ENCODE measurements at places on chromosomes 6 and 20. TPM values are rescaled to one million over a fixed set of nuclear protein-coding genes. Genes with fewer than 3 reads are reported as not detected.

The ASCC3 gene
- total RNA-seq, result 46.9 TPM

The ADGRF5 gene
- total RNA-seq, result 0.18 TPM

The PRICKLE4 gene
- 1.6 TPM for total RNA-seq

DNA sequence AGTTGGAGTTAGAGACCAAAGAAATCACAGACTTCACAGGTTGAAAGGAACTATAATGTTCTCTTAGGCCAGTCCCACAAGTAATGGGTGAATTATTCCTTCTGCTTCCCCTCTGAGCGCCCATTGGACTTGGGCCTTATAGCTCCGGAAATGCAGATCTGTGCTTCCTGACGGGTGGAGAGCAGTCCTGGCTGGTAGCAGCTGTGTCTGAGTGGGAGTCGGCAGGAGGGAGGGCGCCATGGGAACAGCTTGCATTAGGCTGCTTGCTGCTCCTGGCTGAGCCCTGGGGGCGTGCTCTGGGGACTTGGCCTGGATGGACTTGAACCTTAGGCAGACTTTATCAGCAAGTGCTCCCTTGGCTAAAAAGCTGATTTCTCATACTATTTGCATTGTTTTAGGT, 18.4 kb upstream of the NUP153 start:
- H3K4me1 ChIP-seq, result no peaks in the 10 kb centered on the region
- no peak overlapping the region for H3K4me3 ChIP-seq
- H3K36me3 ChIP-seq, result no peaks in the 10 kb centered on the region
- no peak overlapping the region for H3K27ac ChIP-seq
- DNase-seq, result no peak
- no peaks in the 10 kb centered on the region for H3K27me3 ChIP-seq

DNA sequence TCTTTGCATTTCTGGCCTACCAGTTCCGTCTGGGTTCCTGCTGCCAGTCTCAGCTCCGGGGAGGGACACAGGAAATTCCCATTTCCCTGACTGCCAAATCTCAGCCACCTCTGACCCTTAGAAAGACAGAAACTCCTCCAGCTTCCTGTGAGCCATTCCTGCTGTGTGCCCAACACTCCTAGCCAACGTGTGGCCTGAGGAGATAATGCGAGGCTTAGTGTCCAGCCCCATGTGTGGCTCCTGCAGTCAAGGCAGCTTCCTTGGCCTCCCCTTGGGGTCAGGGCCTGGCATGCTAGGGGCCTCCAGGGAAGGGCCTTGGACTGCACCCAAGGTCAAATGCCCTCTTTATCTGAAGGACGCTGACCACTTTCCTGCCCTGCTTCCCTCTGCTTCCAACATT, 45.1 kb downstream of the MAFB start:
- H3K27me3 ChIP-seq, result no peaks in the 10 kb centered on the region
- no peaks in the 10 kb centered on the region for H3K36me3 ChIP-seq
- H3K4me1 ChIP-seq, result no peaks in the 10 kb centered on the region

- peak overlapping the region; percentile 72 for H3K4me3 ChIP-seq
- no peaks in the 10 kb centered on the region for H3K27me3 ChIP-seq
- DNase-seq, result no peak
- peak overlapping the region; percentile 76 for H3K27ac ChIP-seq
Observed at GRCh38 chr20:44650771-44651433, 597 bp downstream of the ADA start.

- no peaks in the 10 kb centered on the region for H3K4me1 ChIP-seq
- no peaks in the 10 kb centered on the region for H3K27me3 ChIP-seq
- H3K4me3 ChIP-seq, result no peak overlapping the region
- H3K27ac ChIP-seq, result no peak overlapping the region
Observed at GRCh38 chr6:168735268-168735949, 294.4 kb downstream of the SMOC2 start.

DNA sequence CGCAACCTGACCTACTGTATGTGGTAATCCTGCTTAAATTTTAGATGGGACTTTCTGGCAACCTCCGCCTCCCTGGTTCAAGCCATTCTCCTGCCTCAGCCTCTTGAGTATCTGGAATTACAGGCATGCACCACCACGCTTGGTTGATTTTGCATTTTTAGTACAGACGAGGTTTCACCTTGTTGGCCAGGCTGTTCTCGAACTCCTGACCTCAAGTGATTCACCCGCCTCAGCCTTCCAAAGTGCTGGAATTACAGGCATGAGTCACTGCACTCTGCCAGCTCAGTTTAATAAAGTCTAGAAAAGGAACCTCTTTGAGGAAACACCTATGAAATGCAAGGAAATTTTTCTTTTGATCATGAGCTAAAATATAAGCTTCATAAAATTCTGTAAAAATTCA, 9.0 kb upstream of the PLCB4 start:
- no peak for DNase-seq
- no peaks in the 10 kb centered on the region for H3K36me3 ChIP-seq
- H3K27ac ChIP-seq, result no peak overlapping the region
- H3K4me1 ChIP-seq, result no peaks in the 10 kb centered on the region

DNA sequence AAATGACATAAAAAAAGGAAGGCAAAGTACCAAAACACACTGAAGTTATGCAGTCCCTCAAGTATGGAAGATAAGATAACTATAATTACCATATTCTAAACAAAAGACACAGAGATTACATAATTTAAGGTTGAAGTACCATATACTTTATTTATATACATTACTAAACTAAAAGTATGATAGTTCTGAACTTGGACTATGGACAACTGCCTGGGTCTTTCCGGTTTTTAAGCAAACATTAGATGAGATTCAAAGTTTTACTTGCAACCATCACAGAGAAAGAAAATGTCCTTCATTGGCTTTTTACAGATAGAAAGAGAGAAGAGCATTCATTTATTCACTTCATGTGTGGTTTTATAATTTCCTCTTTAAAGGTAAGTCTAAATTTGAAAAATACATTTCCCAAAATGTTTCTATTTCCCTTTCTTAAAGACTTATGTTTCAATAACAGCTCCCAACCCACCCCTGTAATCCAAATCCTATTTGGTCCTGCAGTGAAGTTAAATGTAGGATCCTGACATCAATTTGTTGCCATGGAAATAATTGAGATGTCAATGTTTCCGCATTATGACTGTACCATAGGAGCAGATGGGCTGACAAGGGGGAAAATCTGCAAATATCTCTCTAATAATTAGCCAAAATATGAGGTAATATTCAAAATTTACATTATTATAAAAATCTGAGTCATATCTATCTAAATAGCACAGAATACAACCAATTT, 63.7 kb downstream of the PTPRK start:
- no peak overlapping the region for H3K4me3 ChIP-seq
- no peak overlapping the region for H3K27ac ChIP-seq
- no peak for DNase-seq
- H3K27me3 ChIP-seq, result no peaks in the 10 kb centered on the region

GRCh38 chr20:62782893-62783278, 13.4 kb upstream of the MRGBP start:
- H3K27me3 ChIP-seq, result no peaks in the 10 kb centered on the region
- DNase-seq, result no peak
- H3K27ac ChIP-seq, result no peak overlapping the region
- H3K36me3 ChIP-seq, result no peaks in the 10 kb centered on the region
- no peak overlapping the region for H3K4me3 ChIP-seq

DNA sequence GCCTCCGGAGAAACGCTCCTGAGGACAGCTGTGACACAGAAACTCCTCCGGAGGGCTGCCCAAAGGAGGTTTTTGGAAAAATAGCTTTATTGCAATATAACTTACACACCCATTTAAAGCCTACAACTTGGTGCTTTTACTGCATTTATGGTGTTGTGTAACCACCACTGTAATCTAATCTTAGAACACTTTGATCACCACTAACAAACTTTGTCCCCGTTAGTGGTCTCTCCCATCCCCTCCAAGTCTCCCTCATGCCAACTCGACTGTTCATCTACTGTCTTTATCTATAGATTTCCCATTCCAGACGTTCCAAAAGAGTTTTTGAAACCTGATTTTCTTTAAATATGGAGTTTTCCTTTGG, 62.8 kb downstream of the SYNJ2 start:
- no peak for DNase-seq
- H3K27me3 ChIP-seq, result no peaks in the 10 kb centered on the region
- H3K4me1 ChIP-seq, result peaks cover 92% of the 10 kb centered on the region
- H3K36me3 ChIP-seq, result no peaks in the 10 kb centered on the region

- H3K36me3 ChIP-seq, result no peaks in the 10 kb centered on the region
- H3K27me3 ChIP-seq, result no peaks in the 10 kb centered on the region
- H3K4me1 ChIP-seq, result no peaks in the 10 kb centered on the region
- no peak for DNase-seq
- H3K27ac ChIP-seq, result no peak overlapping the region
Observed at GRCh38 chr6:26445934-26446667, 5.8 kb downstream of the BTN3A3 start.

- no peaks in the 10 kb centered on the region for H3K27me3 ChIP-seq
- H3K36me3 ChIP-seq, result no peaks in the 10 kb centered on the region
- H3K27ac ChIP-seq, result no peak overlapping the region
- no peaks in the 10 kb centered on the region for H3K4me1 ChIP-seq
- no peak overlapping the region for H3K4me3 ChIP-seq
- no peak for DNase-seq
Observed at GRCh38 chr6:156164701-156165452, 612.3 kb upstream of the ARID1B start.

DNA sequence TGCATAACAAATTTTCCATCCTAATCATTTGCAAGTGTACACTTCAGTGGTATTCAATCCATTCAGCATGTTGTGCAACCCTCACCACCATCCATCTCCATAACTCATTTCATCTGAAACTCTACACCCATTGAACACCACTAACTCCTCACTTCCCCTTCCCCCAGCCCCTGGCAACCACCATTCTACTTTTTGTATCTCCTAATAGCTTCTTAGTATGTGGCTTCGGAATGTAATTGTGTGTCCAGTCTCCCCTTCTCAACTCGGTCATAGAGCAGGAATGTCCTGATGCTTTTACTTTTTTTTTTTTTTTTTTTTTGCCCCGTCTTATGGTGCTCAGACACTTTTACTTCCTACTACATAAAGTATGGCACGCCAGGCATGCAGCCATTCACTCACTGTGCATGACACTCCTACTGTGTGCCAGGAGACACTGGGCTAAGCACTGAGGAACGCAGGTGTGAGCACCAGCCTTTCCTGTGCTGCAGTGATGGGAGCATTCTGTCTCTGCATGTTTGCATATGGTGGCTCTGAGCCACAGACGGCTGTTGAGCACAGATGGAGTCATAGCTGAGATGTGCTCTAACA, 15.3 kb downstream of the HCK start:
- H3K4me1 ChIP-seq, result no peaks in the 10 kb centered on the region
- no peak overlapping the region for H3K27ac ChIP-seq
- no peak for DNase-seq
- H3K27me3 ChIP-seq, result peaks cover 8% of the 10 kb centered on the region
- H3K4me3 ChIP-seq, result no peak overlapping the region
- H3K36me3 ChIP-seq, result no peaks in the 10 kb centered on the region

- no peak overlapping the region for H3K4me3 ChIP-seq
- no peaks in the 10 kb centered on the region for H3K4me1 ChIP-seq
- no peaks in the 10 kb centered on the region for H3K27me3 ChIP-seq
- no peak for DNase-seq
Observed at GRCh38 chr6:119887666-119888065, 538.1 kb upstream of the MAN1A1 start.

- no peaks in the 10 kb centered on the region for H3K27me3 ChIP-seq
- no peak for DNase-seq
- H3K36me3 ChIP-seq, result no peaks in the 10 kb centered on the region
- H3K27ac ChIP-seq, result no peak overlapping the region
- H3K4me3 ChIP-seq, result no peak overlapping the region
Observed at GRCh38 chr20:55353206-55353605, 652.1 kb downstream of the CBLN4 start.

DNA sequence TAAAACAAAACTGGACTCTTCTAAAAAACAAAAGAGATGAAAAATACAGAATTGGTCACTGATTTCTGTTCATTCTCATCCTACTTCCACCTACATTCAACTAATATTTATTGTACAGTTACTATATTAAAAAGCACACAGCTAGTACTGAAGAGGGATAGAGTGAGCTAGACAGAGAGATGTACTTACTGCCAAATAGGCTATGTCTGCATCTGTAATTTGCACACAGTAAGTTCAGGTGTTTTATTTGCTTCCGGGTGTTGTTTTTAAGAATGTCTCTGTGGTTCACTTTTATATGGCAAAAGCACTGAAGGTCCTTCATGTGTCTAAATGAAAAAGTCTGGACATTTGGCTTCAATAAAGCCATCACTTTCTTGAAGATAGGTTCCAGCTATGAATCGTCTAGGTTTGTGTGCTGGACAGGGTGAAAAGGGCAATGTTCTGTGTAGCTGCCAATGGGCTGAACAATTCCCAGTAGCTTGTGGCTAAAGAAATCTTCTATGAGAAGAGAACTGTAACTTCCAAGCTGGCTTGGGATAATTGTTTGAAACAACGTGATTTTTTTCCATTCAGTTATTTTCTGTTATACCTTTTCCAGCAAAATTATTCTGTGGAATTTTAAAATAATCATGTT, 47.3 kb downstream of the EPB41L2 start:
- H3K4me3 ChIP-seq, result no peak overlapping the region
- H3K27me3 ChIP-seq, result no peaks in the 10 kb centered on the region
- DNase-seq, result no peak
- peaks cover 45% of the 10 kb centered on the region for H3K4me1 ChIP-seq
- H3K36me3 ChIP-seq, result no peaks in the 10 kb centered on the region

GRCh38 chr6:12501990-12502389, 211.8 kb downstream of the EDN1 start:
- H3K27me3 ChIP-seq, result no peaks in the 10 kb centered on the region
- DNase-seq, result no peak
- no peaks in the 10 kb centered on the region for H3K36me3 ChIP-seq
- no peaks in the 10 kb centered on the region for H3K4me1 ChIP-seq
- H3K4me3 ChIP-seq, result no peak overlapping the region
- H3K27ac ChIP-seq, result no peak overlapping the region

DNA sequence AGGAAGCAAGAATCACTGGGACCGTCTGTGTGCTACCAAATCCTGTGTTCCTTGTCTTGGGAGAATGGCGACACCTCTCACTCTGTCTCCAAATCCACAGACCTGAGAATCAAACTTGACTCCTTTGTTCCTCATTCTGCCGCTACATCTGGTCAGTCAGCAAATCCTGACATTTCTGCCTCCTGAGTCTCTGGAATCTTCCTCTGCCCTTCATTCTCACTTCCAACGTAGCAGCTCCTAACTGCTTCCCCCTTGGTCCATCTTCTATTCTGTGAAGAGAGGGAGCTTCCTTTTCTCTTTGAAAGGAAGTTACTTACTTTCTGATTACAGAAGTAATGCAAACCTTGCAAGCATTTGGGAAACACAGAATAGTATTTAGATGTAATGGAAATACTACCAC, 37.7 kb downstream of the SYTL3 start:
- DNase-seq, result no peak
- H3K4me1 ChIP-seq, result no peaks in the 10 kb centered on the region
- H3K27me3 ChIP-seq, result no peaks in the 10 kb centered on the region
- no peak overlapping the region for H3K27ac ChIP-seq
- no peaks in the 10 kb centered on the region for H3K36me3 ChIP-seq
- no peak overlapping the region for H3K4me3 ChIP-seq
